Peyer's patch (tissue), 4 donors: ENCODE measurements at places on chromosomes 4 and X.

DNA sequence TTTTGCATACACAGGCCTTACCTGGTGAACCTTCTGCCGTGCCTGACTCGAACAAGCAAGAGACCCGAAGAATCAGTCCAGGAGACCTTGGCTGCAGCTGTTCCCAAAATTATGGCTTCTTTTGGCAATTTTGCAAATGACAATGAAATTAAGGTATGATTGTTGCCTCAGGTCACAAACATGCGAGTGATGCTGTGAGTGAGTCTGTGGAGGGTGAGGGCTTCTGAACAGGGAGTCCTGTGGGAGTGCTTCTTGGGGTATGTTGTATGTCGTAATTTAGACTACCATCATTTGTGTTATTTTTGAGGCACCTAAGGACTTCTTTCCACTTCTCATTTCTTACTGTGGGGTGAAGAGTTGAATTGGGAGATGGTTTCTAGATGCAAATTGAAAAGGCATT lies 32.8 kb downstream of the HTT start:
- H3K4me1 ChIP-seq = no peaks in the 10 kb centered on the region
- no peak for DNase-seq
- H3K27ac ChIP-seq = no peak overlapping the region
- no peaks in the 10 kb centered on the region for H3K36me3 ChIP-seq

DNA sequence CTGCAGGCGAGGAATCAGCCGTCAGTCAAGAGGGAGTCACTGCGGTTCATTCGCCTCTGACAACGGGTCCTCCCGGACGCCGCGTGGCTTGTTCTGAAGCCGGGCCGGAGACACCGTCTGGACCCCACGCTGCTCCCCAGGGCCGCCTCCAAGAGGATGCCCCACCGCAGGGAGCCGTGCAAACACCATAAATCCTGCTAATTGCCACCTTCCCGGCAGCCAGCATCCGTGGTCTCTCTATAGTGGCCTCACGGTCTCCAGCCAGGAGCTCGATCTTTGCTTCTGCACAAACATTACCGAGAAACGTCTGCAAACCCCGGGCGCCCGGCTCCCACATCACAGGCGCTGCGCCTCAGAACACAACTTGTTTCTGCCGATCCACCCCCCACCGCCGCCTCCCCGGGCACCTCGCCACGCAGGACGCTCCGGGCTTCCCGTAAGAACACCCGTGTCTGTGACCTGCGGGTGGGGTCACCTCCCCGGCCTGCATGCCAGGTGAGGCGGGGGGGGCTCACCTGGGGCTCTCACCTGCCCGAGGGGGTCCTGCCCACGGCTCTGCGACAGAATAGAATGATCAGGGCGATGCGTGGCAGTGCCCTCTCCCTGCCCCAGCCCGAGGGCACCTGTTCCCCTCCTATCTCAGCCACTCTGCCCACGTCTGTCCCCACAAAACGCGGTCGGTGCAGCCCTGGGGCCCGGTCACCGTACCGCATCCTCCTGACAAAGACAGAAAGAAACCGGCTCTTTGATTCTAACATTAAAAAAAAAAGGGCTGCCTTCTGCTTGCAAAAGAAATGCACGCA lies 32.4 kb upstream of the PPP2R3B start:
- H3K27me3 ChIP-seq = no peaks in the 10 kb centered on the region
- H3K4me1 ChIP-seq = no peaks in the 10 kb centered on the region
- no peak for DNase-seq
- H3K27ac ChIP-seq = no peak overlapping the region
- no peaks in the 10 kb centered on the region for H3K36me3 ChIP-seq

DNA sequence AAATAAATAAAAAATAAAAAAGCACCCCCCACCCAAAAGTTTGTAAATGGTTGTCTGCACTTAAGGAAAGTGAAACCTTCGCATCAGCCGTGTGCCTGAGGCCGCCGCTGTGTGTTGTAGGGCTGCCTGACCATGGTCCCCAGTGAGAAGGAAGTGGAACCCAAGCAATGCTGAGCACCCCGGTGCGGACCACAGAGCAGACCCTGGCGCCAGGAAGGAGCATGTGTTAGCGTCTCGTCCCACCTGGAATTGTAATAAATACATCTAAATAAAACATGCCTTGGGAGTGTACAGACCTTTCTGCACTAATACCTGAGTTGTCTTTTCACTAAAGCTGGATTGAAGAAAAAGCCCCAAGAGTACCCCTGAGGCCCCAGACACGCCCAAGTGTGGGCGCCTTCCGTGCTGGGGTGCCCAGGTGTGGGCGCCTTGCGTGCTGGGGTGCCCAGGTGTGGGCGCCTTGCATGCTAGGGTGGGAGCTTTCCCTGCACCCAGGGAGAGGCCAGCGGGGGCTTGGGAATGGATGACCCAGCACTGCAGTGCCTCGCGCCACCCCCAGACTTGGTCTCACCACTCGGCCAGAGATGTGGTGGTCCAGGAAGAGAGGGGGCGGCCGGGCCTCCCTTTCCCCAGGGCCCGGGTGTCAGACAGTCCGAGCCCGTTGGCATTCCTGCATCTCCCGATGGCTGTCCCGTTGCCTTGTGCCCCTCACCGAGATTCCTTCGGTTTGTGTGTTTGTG lies 33.7 kb downstream of the HTT-AS start:
- no peaks in the 10 kb centered on the region for H3K27me3 ChIP-seq
- no peaks in the 10 kb centered on the region for H3K36me3 ChIP-seq
- H3K4me3 ChIP-seq = peak overlapping the region; percentile 43
- DNase-seq = peak; percentile 67

DNA sequence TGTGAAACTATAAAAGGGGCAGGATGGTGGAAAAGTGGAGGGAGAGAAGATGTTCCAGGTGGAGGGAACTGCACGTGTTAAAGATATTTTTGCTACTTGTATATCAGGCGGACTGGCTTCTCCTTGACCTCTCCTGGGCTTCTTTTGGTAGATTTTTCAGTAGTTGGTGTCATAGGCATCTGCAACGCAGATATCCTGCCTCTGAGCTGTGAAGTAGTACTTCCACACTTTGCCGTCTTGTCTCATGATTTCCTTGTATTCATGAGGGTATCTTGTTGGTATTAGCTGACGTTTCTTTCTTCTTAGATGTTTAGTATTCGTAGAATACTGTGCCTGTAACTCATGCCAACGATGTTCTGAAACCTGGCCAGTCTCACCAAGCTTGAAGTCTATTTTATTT lies 81.0 kb downstream of the WWC2 start:
- H3K4me1 ChIP-seq = no peaks in the 10 kb centered on the region
- H3K27me3 ChIP-seq = no peaks in the 10 kb centered on the region
- no peaks in the 10 kb centered on the region for H3K36me3 ChIP-seq
- H3K4me3 ChIP-seq = no peak overlapping the region
- no peak for DNase-seq

DNA sequence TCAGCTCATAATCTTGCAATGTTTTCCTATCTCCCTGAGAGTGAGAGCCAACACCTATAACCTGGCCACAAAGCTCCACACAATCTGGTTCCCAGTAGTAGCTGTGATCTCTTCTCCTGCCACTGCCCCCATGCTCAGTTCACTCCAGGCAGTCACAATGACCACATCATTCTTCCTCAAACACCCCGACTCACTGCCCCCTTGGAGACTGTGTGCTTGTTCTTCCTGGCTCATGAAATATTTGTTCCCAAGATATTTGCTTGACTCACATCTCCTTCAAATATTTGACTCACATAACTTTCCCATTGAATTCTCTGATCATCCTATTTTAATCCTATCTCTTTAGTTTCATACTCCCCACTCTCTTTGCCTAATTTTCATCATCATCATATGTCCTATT lies 173.7 kb downstream of the AREG start:
- H3K36me3 ChIP-seq = no peaks in the 10 kb centered on the region
- no peak for DNase-seq
- H3K4me1 ChIP-seq = no peaks in the 10 kb centered on the region
- H3K4me3 ChIP-seq = no peak overlapping the region
- no peaks in the 10 kb centered on the region for H3K27me3 ChIP-seq
- no peak overlapping the region for H3K27ac ChIP-seq

DNA sequence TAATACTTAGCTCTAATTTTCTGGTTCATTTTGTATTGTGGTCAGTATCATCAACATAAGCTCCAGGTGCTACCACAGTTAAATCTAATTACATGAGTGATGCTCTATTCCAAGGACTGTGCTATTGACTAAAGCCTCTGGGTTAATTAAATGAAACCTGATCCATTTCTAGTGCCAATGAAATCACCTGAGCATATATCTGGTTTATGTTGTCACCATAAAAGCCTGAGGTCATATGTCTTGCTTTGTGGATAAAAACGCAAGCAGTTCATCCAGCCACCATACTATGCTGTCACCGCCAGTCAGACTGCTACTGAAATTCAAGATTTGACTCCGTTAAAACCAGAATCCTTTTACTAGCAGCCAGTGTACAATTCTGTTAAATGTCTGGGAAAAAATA lies 64.2 kb upstream of the ZNF518B start:
- H3K36me3 ChIP-seq = no peaks in the 10 kb centered on the region
- H3K4me3 ChIP-seq = no peak overlapping the region
- no peak overlapping the region for H3K27ac ChIP-seq
- H3K27me3 ChIP-seq = no peaks in the 10 kb centered on the region

- no peak for DNase-seq
- no peak overlapping the region for H3K4me3 ChIP-seq
- no peaks in the 10 kb centered on the region for H3K4me1 ChIP-seq
- H3K36me3 ChIP-seq = no peaks in the 10 kb centered on the region
- no peaks in the 10 kb centered on the region for H3K27me3 ChIP-seq
Observed at GRCh38 chrX:137352101-137352660, 213.7 kb upstream of the ZIC3 start.

DNA sequence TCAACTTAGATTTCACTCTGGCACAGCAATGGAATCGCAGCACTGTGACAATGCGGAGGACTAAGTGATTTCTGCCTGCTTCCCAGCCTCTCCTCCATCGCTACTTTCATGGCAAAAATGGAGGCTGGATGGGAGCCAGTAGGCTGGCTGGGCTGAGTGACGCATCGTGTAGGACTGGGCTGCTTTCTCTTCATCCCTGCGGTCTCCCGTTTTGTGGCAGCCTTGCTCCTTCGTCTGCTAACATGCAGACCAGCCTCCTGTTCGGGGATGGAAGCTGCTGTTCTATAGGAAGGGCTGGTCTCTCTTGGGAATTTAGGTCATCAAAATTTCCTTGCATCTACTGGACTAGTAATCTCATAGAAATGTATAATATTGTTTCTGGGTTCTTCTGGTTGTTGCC lies 15.8 kb upstream of the RGS12 start:
- no peak for DNase-seq
- H3K4me1 ChIP-seq = no peaks in the 10 kb centered on the region
- H3K27me3 ChIP-seq = no peaks in the 10 kb centered on the region
- H3K4me3 ChIP-seq = no peak overlapping the region
- no peak overlapping the region for H3K27ac ChIP-seq

DNA sequence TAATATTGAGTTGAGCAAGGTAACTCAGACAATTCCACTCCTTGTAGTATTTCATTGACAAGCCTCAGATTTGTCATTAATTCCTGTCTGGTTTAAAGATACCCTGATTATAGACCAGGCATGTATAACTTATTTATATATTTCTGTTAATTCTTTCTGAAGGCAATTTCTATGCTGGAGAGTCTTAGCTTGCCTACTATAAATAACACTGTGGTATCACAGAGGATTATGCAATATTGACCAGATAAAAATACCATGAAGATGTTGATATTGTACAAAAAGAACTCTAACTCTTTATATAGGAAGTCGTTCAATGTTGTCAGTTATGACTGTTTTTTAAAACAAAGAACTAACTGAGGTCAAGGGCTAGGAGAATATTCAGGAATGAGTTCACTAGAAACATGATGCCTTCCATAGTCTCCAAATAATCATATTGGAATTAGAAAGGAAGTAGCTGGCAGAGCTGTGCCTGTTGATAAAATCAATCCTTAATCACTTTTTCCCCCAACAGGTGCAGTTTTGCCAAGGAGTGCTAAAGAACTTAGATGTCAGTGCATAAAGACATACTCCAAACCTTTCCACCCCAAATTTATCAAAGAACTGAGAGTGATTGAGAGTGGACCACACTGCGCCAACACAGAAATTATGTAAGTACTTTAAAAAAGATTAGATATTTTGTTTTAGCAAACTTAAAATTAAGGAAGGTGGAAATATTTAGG lies 821 bp downstream of the CXCL8 start:
- no peak overlapping the region for H3K4me3 ChIP-seq
- H3K36me3 ChIP-seq = no peaks in the 10 kb centered on the region
- H3K4me1 ChIP-seq = no peaks in the 10 kb centered on the region
- no peak overlapping the region for H3K27ac ChIP-seq
- no peaks in the 10 kb centered on the region for H3K27me3 ChIP-seq
- no peak for DNase-seq

DNA sequence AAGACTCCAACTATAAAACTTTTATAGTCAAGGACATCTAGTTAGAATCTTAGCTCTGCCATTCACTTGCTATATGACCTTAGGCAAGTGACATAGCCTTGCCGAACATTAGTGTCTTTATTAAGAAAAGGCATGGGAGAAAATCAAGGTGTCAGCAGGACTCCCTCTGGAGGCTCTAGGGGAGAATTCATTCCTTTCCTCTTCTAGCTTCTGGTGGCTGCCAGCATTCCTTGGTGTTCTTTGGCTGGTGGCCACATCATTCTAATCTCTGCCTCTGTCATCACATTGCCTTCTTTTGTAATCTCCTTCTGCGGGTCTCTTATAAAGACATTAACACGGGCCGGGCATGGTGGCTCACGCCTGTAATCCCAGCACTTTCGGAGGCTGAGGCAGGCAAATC lies 99.8 kb downstream of the PPP1R2C start:
- no peak for DNase-seq
- no peaks in the 10 kb centered on the region for H3K4me1 ChIP-seq
- no peaks in the 10 kb centered on the region for H3K36me3 ChIP-seq
- H3K27ac ChIP-seq = no peak overlapping the region
- H3K4me3 ChIP-seq = no peak overlapping the region

GRCh38 chr4:119564106-119564505 lies 64.5 kb downstream of the PDE5A start:
- no peak overlapping the region for H3K4me3 ChIP-seq
- H3K4me1 ChIP-seq = no peaks in the 10 kb centered on the region
- no peaks in the 10 kb centered on the region for H3K36me3 ChIP-seq

GRCh38 chr4:78766026-78766425 lies 10.1 kb upstream of the BMP2K start:
- H3K4me1 ChIP-seq = no peaks in the 10 kb centered on the region
- H3K36me3 ChIP-seq = no peaks in the 10 kb centered on the region
- H3K27me3 ChIP-seq = no peaks in the 10 kb centered on the region
- no peak for DNase-seq

- no peaks in the 10 kb centered on the region for H3K4me1 ChIP-seq
- H3K4me3 ChIP-seq = no peak overlapping the region
- no peak for DNase-seq
- H3K27me3 ChIP-seq = no peaks in the 10 kb centered on the region
Observed at GRCh38 chrX:49995107-49995731, 72.8 kb downstream of the CLCN5 start.

DNA sequence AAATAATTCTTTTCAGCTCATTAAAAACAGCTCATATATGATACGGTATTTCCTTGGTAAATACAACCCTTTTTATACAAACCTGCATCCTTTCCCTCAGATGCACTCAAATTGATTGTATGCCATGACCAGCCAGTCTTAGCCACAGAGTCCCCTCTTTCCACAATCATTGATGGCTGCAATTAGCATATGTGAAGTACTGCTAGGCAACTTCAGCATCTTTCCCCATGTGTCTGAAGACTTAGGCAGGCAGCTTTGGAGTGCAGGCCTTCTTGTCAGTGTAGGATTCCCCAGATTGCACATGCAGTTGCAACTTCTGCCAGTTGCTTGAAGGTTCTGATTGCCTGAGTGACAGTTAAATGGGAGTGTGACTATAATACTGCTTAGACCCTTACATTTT lies 15.6 kb upstream of the MBNL3 start:
- H3K4me3 ChIP-seq = no peak overlapping the region
- no peak overlapping the region for H3K27ac ChIP-seq
- DNase-seq = no peak

- no peak overlapping the region for H3K4me3 ChIP-seq
- no peaks in the 10 kb centered on the region for H3K36me3 ChIP-seq
- no peaks in the 10 kb centered on the region for H3K4me1 ChIP-seq
Observed at GRCh38 chr4:42478509-42478908, 81.2 kb downstream of the SHISA3 start.
